ENCODE measurements at places on chromosomes 12 and 14.

DNA sequence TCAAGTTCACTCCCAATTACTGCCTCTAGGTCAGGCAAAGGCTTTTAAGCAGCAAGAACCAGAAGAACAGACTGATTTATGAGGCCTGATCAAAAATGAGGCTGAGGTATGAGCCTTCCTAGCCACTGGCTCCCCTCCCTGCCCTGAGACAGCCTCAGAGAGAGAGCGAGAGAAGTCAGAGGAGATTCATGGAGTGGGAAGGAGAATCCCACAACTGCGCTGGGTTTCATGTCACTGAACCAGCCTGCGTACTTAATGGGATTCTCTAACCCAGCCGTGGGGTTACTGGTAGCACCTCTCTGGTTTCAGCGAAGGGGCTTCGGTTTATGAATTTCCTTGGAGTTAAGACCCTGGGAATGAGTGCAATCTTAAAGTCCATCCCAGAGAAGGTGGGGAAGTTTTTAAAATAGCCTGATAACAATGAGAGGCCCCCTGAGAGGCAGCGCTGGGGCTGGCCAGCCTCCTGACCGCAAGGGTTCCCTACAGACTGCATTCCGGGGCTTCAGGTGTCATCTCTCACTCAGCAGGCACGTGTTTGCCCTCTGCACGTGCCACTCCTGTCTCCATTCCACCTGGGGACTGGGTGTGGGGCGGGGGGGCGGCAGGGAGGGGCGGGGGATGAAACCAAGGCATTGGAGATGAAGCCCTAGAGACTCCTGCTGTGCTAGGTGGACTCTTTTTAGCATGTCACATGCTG is 6.1 kb upstream of the GPRC5A start:
- DNase-seq = no peak

GRCh38 chr12:29739279-29739991 is 44.3 kb downstream of the TMTC1 start:
- no peak for DNase-seq

- DNase-seq = no peak
These were observed 1250.1 kb downstream of the TMEM121 start for GRCh38 chr14:106776395-106776983.

DNA sequence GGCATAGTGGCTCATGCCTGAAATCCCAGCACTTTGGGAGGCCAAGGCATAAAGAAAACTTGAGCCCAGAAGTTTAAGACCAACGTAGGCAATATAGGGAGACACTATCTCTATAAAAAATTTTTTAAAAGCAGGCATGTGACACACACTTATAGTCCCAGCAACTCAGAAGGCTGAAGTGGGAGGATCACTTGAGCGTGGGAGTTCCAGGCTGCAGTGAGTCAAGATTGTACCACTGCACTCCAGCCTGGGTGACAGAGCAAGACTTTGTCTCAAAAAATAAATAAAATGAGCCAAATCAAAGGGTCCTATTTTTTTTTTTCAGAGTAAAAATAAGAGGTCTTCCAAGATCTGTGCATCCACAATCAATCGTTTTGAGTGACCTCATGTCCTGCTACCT is 237.6 kb downstream of the SLC16A7 start:
- DNase-seq = no peak

GRCh38 chr12:38144601-38145436 is 171.8 kb upstream of the ALG10B start:
- no peak for DNase-seq

DNA sequence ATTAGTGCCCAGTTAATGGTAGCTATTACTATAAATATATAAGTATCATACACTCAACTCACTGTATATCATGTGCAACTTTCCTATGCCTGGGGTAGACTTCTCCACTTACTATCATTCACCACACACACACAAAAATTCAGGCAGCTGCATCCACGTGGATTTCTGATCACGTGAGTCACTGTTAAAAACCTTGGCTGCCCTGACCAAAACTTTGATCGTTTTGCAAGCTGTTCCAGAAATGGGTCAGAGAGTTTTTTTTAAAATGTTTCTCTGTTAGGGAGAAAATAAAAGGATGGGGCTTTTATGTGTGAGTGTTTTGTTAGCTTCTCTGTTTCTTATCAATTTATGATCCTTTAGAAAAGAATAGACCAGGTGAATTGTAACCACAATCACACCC is 198.2 kb upstream of the CNOT2 start:
- no peak for DNase-seq

DNA sequence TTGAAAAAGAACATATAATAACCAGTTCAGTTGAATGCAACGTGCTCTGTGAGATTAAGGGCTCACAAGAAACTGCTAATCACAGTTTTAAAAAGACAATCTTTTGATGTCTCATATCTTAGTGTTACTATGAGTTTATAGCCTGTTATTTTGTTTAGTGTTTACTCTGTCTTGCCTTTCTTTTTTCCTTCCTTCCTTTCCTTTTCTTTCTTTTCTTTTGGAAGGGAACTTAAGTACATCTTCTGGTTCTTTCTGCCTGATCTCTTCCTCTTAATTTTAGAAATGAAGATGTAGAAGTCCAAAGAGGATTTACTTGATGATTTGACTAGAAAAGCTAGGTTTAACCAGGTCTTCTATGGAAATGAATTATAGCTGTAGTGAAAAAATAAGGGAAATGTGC is 38.2 kb downstream of the WNK1 start:
- DNase-seq = no peak

GRCh38 chr12:62622177-62622576 is 155.6 kb downstream of the MON2 start:
- no peak for DNase-seq

DNA sequence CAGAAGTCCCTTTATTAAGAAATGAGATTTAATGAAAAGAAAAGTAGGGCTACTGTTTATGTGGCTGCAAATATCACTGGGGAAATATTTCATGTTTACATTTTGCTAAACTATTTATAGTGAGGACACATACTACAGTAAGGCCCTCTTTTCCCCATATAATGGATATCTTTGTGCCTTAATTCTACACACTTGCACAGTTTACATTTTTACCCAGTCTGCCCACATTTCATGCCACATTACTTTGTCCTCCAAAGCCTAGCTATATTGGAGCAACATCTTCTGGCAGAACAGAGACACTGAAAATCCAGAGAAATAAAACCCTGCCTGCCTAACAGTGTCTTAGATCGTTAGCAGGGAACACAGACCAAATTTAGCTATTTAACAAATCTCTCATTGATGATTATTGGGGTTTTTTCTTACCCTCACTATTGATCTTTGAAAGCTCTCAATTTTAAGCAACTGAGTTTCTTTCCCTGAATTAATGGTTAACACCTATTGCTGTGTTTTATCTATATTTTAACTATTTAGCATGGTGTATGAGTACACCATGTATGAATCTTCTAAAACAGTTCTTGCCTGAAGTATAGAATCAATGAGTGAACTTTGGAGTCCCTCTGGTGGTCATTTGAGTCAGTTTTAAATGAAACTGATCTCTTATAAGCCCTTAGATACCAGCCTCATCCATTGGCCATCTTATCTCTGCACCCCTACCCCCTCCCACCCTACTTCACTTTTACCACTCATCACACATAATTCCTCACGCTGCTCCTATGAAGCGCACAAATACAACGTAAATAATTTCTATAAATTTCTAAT is 170.2 kb downstream of the BCAT1 start:
- no peak for DNase-seq

GRCh38 chr12:75883241-75883640 is 148.3 kb downstream of the PHLDA1 start:
- no peak for DNase-seq

DNA sequence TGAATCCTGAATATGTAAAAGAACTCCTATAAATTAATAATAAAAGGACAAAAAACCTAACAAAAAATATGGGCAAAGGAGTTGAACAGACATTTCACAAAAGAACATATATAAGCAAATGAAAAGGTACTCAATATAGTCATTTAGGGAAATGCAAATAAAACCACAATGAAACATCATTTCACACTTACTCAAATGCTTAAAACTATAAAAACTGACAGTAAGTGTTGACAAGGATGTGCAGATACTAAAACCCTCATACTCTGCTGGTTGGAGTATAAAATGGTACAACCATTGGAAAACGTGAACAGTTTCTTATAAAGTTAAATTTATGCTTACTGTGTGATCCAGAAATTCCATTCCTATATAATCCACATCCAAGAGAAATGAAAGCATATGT is 247.1 kb downstream of the GXYLT1 start:
- DNase-seq = no peak

DNA sequence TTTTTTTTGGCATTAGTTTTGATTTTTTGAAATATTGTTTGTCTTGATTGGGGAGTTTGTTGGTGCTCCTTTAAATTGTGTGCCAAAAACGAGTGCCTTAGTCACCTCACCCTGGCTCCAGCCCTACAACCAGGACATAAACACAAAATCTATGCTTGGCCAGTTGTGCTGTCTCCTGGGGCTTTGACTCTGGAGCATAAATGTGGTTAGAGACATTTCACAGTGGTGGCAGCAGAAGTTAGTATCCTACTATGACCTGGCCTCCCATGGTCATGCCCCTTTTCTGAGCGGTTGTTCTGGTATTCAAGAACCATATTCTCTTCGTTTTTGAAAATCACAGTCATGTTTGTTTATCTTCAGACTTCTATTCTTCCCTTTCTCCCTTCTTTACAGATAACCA is 70.7 kb upstream of the PSMA6 start:
- DNase-seq = no peak

DNA sequence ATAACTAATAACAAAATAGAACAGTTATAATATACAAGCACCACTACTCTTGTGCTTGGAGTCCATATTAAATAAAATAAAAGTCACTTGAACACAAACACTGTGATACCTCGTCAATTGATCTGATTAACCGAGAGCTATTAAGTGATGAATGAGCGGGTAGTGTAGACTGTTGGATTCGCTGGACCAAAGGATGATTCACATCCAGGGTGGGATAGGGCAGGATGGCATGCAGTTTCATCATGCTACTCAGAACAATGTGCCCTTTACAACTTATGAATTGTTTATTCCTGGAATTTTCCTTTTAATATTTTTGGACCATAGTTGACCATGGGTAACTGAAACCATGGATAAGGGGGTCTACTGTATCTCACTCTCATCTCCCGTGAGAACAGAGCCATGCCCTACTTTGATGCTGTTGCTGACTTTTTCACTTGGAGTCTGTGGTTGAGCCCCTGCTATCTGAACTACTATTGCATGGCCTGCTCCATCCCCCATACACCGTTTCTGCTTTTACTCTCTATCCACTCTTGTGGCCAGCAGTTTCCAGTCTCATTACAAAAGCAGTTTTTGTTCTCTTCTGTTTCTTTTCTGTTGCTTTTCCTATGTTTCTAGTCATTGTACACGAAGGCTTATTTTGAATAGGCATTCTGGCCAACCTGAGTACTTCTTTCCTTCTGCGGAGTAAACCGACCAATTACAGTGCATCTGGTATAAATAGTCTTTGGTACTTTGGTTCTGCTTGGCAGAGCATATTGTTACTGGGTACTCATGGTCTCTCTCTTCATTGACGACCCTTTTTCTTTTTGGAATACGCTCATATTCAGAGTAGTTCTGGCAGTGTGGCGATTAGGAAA is 12.2 kb downstream of the TMTC2 start:
- DNase-seq = no peak

DNA sequence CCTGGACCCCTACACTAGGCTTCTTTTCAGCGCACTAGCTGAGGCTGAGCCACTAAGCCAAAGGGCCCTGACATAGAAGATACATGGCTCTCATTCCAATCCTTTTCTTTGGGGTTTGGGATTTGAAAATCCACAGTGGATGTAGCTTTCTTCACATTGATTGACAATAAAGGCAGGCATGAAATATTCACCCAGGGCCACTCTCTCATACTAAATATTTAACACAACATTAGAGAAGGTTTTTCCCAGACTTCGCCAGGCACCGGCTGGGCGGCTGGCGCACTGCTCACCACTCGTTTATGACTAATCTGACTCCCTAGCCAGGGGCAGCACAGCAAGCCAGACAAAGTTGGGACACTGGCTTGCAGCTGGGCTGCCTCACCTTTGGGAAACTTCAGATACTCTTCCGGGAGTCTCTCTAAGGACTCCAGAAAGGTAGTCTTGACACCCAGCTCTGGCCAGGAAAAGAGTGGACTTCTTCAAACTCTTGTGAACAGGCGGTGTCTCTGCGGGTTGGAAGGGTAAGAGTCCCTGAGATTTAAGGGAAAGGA is 699 bp upstream of the HOXC11 start:
- no peak for DNase-seq

- no peak for DNase-seq
These were observed 35.7 kb downstream of the NRDE2 start for GRCh38 chr14:90295870-90296516.

DNA sequence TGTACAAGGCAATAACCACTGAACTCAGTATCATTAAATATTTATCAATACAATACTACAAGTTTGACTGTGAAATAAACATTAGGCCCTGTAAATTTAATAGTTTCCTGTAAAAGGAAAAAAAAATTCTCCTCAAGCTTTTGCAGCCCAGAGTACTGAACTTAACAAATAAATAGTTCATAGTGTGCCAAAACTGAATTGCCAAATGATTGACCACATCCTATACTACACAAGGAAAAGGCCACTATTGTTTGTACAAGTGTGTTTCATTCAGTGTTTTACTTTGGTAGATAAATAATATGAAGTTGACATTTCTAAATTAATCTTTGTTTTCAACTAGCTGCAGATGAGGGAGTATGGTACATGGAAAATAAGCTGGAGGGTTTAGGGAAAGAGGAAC is 379.6 kb downstream of the FLRT2 start:
- DNase-seq = no peak
